ENCODE measurements at places on chromosomes 13 and 19.

GRCh38 chr13:44331446-44331845 is 42.2 kb upstream of the SERP2 start:
- DNase-seq = no peak

DNA sequence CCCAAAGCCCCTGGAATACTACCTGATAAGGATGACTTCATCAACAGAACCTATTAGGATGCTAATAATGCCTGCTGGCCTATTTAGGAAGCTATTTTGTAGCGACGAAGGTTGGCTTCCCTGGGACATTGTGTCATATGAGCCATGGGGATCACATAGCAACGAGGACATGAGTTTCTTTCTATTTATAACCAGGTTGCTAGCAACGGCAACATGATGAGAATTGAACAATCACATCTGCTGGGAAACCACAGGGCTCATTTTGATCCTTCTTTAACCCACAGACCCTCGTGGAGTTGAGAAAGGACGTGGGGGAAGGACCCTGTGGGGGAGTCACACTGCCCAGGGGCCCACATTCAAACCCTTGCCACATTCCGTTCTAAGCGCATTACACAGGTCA is 172.2 kb downstream of the COL4A1 start:
- DNase-seq = no peak

GRCh38 chr19:35673121-35673804 is 6.9 kb downstream of the UPK1A start:
- peak; percentile 51 for DNase-seq

- DNase-seq = no peak
Observed at GRCh38 chr13:65090186-65090585, 2139.9 kb downstream of the PCDH9 start.

DNA sequence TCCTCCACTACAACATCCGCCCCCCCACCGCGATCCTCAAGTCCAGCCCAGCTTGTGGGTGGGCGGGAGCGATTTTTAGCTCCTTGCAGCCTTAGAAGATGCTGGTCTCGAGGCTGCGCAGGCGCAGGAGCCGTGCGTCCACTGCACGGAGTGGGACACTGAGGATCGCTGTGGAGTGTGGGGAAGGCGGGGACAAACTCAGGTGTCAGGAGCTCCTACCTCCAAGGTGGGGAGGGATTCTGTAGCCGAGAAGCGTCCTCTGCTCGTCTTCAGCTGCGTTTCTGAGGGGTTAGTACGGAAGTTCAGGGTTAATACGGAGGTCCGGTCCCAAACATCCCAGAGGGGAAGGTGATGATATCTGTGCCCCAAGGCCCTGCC is at the start of gene RTBDN:
TSS of gene RTBDN (minus strand) at position 14 of the 378 bp plus-strand sequence. CDS start 4,600 bp downstream, outside the sequence.
- no peak for DNase-seq

Measured in GM12865 (cell line).